ENCODE measurements at places on chromosomes 12 and 14.

- no peak for DNase-seq
Measured at GRCh38 chr12:122235741-122236140, 9.9 kb upstream of the DIABLO start.

- DNase-seq, result no peak
Measured at GRCh38 chr14:56197150-56197549, 78.9 kb downstream of the PELI2 start.

- DNase-seq, result no peak
Measured at GRCh38 chr12:116027551-116027821, 250.0 kb downstream of the MED13L start.

- DNase-seq, result no peak
Measured at GRCh38 chr14:70642303-70643235, 853 bp downstream of the TTC9 start.

- DNase-seq, result no peak
Measured at GRCh38 chr12:104583301-104583700, 126.6 kb downstream of the CHST11 start.

- DNase-seq, result no peak
Measured at GRCh38 chr14:36579001-36579555, 3.3 kb downstream of the NKX2-8 start.

DNA sequence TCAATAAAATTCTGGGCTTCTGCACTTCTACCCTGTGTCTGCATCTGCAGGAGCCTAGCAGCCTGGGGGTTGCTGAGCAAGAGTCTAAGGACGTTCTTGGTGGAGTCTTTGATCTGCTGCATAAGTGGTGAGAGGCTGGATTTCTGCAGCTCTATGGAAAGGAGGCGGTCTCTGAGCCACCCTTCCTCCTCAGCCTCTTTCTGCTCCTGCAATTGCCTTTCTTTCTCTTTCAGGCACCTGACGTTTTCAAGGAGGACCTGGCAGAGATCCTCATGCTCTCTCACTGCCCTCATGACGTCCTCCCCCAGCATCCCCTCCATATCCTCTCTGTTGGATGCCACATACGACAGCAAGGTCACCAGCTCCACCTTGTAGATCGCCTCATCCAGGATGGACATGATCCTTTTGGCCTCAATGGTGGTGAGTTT lies 13.6 kb upstream of the TPCN1 start:
- no peak for DNase-seq

GRCh38 chr12:131905081-131905629 lies 10.7 kb downstream of the ULK1 start:
- no peak for DNase-seq

GRCh38 chr12:91763654-91764370 lies 381.8 kb downstream of the BTG1 start:
- no peak for DNase-seq

DNA sequence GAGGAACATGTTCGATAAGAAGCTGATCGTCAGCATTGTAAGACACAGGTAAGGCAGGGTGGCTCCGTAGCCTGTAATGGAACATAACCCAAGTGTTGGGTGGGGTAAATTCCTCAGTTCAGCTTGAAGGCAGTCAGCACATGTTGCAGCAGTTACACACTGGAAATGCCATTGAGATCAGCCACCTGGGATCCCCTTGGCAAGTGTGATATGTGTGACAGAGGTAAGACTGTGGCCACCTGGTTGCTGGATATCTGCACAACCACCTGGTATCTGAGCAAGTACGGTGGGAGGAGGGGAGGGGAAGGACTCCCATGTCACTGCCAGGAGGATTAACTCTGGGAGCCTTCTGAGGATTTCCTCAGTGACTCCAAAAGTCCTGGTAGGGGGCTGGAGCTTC lies 158.0 kb upstream of the CAND1 start:
- no peak for DNase-seq

GRCh38 chr14:23071921-23072539 lies 14.7 kb upstream of the CDH24 start:
- DNase-seq, result no peak

- no peak for DNase-seq
Measured at GRCh38 chr12:68012712-68013111, 23.5 kb downstream of the IFNG-AS1 start.

DNA sequence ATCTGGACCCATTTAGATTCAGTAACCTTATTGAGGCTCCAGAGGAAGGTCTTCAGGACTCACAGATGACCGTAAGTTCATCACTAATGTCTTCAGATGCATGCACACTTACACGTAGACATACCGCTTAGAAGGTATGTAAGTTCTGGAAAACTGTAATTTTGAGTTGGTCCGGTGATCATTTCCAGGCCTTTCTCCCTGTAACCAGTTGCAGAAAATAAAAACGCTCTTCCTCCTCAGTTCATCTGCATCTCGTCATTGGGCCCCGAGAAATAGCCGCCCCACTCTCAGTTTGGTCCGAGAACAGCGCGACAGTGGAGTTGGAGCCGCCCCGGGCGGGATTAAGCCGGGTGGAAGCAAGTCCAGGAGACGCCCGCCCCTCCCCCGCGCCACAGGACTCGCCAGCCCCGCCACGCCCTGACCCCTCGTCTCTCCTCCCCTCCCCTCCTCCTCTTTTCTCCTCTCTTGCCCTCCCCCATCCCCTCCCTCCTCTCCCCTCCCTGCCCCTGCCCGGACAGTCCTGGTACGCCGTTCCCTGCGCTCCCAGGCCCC lies 83.7 kb downstream of the TNFAIP2 start:
- DNase-seq, result no peak

DNA sequence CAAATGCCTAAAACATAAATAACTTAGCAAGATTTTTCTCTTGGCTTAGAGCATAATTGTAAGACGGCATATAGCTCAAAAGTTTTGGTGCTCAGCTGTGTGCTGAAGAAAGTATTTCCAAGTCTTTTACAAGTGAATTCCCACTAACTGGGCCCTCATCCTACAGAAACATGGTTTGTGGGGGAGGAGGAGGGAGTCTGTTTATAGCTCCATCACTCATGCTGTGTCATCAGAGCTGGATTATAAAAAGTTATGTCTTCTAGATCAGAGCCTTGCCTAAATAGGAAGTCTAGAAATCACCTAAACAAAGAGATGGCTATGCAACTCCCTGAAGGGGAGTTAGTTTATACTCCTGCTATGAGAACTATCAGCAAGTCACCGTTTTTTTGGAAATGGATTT lies 65.9 kb upstream of the OTOGL start:
- no peak for DNase-seq

DNA sequence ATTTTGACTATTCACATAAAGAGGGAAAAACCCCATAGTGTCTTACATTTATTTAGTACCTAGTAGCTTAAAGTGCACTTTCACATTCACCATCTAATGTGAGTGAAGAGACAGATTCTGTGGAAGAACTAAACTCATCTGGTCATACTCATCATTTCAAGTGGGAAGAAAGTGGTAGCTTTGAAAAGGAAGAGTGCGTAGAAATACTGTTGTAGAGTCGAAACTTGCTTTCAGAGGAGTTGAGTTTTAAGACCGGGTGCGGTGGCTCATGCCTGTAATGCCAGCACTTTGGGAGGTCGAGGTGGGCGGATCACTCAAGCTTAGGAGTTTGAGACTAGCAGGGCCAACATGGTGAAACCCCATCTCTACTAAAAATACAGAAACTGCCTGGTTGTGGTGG lies 222.2 kb downstream of the ERC1 start:
- DNase-seq, result no peak

GRCh38 chr14:90811641-90812040 lies 4.6 kb downstream of the TTC7B start:
- no peak for DNase-seq

- DNase-seq, result no peak
Measured at GRCh38 chr12:71665090-71665463, 976 bp downstream of the THAP2 start.

GRCh38 chr12:118711185-118711584 lies 270.2 kb upstream of the SRRM4 start:
- DNase-seq, result no peak

- no peak for DNase-seq
Measured at GRCh38 chr14:81455390-81455789, 55.3 kb upstream of the STON2 start.

DNA sequence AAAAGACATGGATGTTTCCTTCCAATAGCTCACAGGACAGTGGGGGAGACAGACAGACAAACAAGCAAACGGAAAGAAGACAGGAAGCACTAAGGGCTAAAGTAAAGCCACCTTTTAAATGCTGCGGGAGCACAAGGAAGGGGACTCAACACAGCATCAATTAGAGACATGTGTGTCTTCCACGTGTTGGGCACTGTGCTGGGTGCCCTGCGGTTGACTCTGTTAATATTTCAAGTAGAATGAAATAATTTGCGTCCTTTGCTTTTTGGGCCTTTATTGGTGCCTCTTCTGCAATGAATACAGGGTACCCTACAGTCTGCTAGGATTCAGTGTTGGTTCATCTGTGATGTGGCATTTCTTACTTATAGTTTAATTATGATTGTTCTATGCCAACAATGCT lies 90.9 kb upstream of the CPM start:
- no peak for DNase-seq

Measured in Panc1 (cell line).